ENCODE measurements at places on chromosomes 12 and 14.

DNA sequence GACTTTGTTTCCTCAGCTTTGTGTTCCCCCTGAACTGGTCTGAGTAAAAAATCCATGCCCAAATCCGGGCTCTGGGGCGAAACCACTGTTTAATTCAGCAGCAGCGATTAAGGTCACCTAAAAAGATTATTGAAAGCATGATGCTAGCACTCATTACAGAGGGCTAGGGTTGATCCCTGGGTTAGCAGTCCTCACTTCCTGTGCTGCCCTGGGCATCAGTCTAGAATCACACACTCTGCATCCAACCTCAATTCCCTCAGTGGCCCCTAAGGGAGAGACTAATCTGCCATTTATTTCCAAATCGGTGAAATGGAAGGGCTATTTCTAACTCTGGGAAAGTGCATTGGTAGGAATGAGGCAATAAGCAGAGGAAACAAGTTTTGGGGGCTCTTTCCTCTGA, 107.2 kb downstream of the BTG1 start:
- no peaks in the 10 kb centered on the region for H3K36me3 ChIP-seq
- no peak overlapping the region for H3K4me3 ChIP-seq
- no peak for DNase-seq

GRCh38 chr14:84760489-84761126, 769.3 kb upstream of the FLRT2 start:
- H3K4me3 ChIP-seq = no peak overlapping the region
- H3K4me1 ChIP-seq = no peaks in the 10 kb centered on the region

DNA sequence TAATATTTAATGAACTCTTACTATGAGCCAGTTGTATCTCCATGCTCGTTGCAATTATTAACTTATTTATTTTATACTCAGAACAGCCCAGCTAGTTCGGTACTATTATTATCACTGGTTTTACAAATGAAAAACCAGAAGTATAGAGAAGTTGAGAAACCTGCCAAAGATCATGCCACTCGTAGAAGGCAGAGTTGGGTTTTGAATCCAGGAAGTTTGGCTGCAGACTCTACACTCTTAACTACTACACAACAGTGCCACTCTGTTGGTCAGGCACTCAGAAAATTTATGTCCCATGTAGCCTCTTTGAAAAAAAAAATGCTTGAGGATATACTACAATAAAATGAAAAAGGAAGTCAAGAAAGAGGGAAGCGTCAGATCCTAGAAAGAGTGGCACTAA, 71.5 kb upstream of the ARID2 start:
- no peaks in the 10 kb centered on the region for H3K27me3 ChIP-seq
- DNase-seq = no peak
- no peak overlapping the region for H3K4me3 ChIP-seq
- no peak overlapping the region for H3K27ac ChIP-seq
- no peaks in the 10 kb centered on the region for H3K4me1 ChIP-seq
- no peaks in the 10 kb centered on the region for H3K36me3 ChIP-seq

- no peak for DNase-seq
- no peaks in the 10 kb centered on the region for H3K27me3 ChIP-seq
- H3K27ac ChIP-seq = no peak overlapping the region
Observed at GRCh38 chr12:2346416-2346815, 293.6 kb downstream of the CACNA1C start.

GRCh38 chr12:75954749-75955148, 76.8 kb downstream of the PHLDA1 start:
- DNase-seq = no peak
- peaks cover 9% of the 10 kb centered on the region for H3K4me1 ChIP-seq
- no peak overlapping the region for H3K27ac ChIP-seq
- no peaks in the 10 kb centered on the region for H3K36me3 ChIP-seq
- H3K4me3 ChIP-seq = no peak overlapping the region

DNA sequence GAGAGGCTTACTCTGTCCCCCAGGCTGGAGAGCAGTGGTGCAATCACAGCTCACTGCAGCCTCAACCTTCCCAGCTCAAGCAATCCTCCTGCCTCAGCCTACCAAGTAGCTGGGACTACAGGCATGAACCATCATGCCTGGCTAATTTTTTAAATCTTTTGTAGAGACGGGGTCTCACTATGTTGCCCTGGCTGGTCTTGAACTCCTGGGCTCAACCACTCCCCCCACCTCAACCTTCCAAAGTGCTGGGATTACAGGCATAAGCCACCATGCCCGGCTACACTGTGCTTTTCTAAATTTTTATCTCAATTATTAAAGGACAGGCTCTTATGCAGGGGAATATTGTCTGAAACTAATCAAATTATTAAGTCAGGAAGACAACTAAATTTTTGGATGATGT, 44.6 kb downstream of the EML1 start:
- H3K36me3 ChIP-seq = no peaks in the 10 kb centered on the region
- no peak overlapping the region for H3K27ac ChIP-seq
- H3K27me3 ChIP-seq = no peaks in the 10 kb centered on the region
- H3K4me3 ChIP-seq = no peak overlapping the region
- DNase-seq = no peak
- H3K4me1 ChIP-seq = no peaks in the 10 kb centered on the region

All from ovary (tissue), 10 donors.